Pancreas (tissue), 10 donors: ENCODE measurements at places on chromosomes 16 and 17. TPM values are rescaled to one million over a fixed set of nuclear protein-coding genes. Genes with fewer than 3 reads are reported as not detected.

The WFIKKN2 gene
- 0.12 TPM for total RNA-seq

The YPEL3 gene
- 46.1 TPM for total RNA-seq

The CD300E gene
- total RNA-seq = 1.3 TPM

The HAS3 gene
- 0.69 TPM for total RNA-seq

The CCL2 gene
- total RNA-seq = 6.3 TPM
